ENCODE measurements at places on chromosomes 4 and X.

DNA sequence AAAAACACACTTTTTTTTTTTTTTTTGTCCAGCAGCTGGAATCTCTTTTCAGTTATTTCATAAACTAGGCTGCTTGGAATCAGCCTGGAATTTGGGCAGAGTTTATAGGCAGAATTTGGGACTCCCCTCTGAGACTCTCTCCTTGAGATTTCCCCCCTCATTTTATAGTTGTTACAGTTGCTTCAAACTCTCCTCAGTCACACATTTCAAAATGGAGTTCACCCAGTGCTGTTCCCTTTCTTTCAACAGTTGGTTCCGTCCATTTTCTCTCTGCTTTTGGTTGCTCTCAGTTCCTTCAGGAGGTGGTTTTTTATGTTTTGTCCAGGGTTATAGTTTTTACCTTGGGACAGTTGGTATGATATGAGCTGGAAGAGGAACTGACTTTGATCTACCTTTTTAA, 27.5 kb downstream of the NSD2 start:
- DNase-seq = no peak

DNA sequence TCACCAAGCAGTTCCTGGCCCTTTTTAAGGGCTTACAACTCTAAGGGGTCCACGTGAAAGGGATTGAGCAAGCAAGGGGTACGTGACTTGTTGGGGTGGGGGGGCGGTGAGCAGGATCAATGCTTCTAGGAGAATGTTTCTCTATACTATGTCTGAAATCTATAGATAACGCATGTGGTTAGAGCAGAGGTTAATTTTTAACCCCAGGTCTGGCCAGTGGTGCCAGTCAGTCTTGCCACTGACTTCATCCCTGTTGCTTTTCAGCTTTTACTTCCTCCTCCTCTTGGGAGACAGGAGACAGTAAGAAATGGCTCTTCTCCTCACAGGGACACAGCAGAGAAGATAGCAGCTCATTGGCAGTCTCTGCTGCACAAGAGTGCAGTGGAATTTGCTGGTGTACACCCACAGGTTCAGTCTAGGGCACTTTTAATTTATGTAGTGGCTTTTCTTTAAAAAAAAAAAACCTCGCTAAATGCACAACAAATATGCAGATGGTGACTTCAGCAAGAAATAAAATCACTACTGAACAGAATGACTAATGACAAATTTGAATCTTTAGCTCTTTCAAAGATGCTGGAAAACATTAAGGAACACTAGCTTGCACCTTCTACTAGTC, 190.5 kb downstream of the CCNG2 start:
- peak; percentile 5 for DNase-seq

DNA sequence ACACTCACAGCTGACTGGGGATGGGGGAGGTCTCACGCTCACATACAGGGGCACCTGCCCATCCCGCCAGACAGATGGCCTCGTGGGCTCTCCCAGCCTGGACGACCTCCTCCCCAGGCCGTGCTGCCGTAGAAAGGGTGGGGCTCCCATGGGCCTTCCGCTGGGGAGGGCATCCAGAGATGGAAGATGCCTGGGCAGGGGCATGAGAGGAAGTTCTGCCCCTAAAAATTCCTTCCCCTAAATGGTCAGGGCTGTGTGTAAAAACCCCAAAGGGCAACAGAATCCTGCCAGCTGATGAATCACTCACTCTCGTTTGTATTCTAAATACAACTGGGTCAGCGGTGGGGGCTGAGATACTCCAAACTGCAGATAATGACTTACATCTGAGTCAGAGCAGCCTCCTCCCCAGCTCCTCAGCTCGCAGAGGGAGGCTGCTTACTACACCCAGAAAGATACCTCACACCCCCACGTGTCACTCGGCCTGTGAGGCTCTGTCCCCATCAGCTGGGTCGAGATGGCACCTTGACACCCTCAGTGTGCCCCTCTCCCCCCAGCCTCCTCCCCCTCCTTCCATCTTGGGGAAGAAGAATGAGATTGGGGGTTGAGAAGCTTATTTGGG, 10.1 kb downstream of the WDR1 start:
- peak; percentile 99 for DNase-seq

DNA sequence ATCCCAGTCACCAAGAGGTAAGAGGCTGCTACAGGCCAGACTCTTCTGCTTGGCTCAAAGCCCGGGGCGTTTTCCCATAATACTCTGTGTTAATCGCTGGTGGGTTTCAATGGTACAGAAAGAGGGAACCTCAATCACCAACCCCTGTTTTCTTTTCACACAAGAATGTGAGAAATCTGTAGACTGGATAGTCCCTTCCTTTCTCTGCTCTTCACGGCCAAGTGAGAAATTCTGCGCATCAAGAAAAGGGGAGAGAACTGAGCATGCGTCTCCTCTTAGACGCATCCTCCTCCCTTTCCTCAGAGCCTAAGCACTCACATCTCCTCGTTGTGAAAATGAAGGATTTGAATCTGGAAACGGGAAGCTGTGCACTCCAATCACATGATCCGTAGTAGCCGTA, 64.7 kb downstream of the CLNK start:
- no peak for DNase-seq

DNA sequence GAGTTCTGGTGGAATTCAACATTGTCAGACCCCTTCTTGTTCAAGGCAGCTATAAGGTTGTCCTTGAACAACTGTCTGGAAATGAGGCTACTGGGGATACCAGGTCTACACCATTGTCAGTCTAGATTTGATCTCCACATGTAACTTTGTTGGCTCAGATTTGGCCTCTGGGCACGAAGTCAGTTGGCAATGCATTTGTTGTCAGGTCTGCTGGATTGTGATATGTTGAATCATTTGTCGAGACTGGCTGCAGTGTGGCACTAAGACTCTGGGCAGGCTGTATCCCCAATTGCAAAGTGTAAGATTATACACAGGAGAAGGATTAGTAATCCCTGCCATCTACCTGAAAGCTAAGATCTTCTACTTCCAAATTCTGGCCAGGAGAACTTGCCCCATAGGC, 26.5 kb downstream of the ZNF81 start:
- no peak for DNase-seq

- DNase-seq = no peak
Measured at GRCh38 chr4:55216863-55217635, 91.7 kb upstream of the KDR start.

DNA sequence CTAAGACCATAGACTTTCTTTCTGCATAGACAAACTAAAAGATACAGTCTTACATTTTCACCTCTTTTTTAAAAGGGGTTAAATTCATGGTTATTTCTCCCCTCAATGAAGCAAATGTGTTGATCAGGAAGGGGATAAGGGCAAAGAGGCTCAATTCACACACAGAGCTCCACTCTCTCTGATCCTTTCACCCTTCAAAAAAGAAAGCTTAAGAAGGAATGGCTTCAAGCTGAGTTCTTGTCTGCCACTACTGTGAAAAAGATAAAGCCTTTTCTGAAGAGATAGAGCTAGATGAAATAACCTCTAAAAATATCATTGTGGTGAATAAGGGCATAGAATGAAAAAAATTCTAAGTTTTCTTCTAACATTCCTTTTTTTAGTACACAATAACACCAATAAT, 28.3 kb downstream of the SEPSECS start:
- DNase-seq = no peak

- DNase-seq = peak; percentile 70
Measured at GRCh38 chr4:143337600-143338287, 1.1 kb downstream of the GAB1 start.

DNA sequence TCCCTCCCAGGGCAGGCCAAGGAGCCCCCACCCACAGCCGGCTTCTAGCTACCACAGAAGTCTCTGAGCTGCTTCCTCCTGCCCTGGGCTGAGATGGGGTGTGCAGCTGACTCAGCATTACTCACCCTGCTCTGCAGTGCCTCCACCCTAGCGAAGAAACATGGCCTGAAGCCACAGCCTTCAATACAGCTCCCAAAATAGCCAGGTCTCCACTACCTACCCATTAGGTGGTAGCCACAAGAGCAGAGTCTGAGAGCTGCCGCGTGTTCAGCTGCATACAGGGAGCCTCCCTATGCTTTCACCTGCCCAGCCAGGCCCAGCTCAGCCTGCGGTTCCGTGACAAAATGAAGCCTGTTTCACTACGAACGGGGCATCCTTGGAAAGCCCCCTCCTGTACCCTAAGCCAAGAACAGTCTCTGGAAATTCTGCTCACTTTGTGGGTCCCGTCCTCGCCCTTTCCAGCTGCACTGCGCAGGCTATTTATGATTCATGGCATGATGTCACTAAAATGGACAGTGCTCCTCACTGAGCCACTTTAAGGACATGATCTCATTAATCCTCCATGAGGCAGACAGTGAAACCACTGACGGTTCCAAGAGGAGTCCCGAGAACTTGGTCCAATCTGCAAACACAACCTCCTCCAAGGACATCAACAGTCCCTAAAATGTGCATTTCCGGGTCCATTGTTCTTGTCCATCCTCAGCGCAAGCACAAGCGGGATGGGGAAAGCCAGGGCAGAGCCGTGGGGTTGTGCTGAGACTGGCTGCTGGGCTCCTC, 20.2 kb downstream of the WDR1 start:
- peak; percentile 95 for DNase-seq

- no peak for DNase-seq
Measured at GRCh38 chr4:185017964-185018772, at the start of gene HELT. HELT (plus strand) TSS chr4:185018490; CDS start chr4:185018929, 439 bp downstream.

GRCh38 chrX:6599230-6599860, 64.4 kb upstream of the VCX3A start:
- no peak for DNase-seq

DNA sequence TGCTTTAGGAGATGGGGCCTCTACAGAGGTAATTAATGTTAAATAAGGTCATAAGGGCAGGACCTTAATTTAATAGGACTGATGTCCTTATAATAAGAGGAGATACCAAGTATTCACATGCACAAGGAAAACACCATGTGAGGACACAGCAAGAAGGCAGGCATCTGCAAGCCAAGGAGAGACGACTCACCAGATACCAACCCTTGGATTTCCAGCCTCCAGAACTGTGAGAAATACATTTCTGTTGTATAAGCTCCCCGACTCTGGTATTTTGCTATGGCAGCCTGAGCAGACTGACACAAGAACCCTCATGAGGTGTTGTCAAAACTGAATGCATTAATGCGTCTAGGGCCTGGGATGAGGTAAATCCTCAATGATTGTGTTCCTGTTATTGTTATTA, 56.2 kb upstream of the MAPK10 start:
- DNase-seq = peak; percentile 7

GRCh38 chr4:38306482-38307071, 346.4 kb downstream of the PTTG2 start:
- no peak for DNase-seq

DNA sequence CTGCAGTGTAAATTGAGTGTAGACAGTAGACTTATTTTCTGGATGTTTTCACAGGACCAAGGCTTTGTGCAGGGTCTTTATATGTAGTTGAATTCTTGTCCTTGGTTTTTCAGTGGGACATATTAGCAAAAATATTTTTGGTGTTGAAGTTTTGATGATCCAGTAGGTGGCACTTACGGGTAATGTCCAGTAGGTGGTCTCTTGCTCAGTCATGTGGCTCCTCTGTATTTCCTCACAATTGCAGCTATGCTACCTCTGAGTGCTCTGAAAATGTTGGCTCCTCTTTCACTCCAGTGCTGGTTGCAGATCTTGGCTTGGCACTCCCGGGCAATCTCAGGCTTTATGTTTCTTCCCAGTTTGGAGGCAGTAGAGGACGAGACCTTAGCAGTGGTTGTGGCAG, 419.8 kb upstream of the AMOT start:
- no peak for DNase-seq

- DNase-seq = no peak
Measured at GRCh38 chr4:174041555-174042105, 241.8 kb downstream of the FBXO8 start.

- DNase-seq = no peak
Measured at GRCh38 chr4:23401572-23401971, 488.3 kb downstream of the PPARGC1A start.

DNA sequence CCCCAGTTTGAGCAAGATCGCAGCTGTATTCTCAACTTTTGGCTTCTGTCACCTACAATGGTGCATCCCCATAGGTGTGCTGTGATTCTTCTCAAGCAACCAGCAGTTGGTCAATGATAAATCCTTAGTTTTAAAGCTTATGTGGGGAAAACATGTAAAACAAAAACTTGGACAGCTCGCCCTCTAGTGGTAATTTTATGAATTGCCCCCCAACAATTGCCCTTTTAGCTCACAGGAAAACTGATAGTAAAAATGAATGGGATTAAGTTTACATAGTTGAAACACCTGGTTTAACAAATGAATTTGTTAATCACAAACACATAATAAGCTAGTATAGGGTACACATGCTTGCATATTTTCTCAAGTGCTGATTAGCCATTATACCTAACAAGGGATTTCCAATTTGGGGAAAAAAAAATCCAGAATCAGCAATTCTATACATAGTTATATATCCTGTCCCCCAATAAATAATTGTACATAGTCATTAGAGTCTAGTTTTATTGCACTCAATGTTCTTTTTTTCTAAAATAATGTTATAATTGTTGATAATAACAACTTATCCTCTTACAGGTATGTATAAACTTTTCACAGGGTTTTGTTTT, 30.1 kb downstream of the TEX13A start:
- peak; percentile 7 for DNase-seq

DNA sequence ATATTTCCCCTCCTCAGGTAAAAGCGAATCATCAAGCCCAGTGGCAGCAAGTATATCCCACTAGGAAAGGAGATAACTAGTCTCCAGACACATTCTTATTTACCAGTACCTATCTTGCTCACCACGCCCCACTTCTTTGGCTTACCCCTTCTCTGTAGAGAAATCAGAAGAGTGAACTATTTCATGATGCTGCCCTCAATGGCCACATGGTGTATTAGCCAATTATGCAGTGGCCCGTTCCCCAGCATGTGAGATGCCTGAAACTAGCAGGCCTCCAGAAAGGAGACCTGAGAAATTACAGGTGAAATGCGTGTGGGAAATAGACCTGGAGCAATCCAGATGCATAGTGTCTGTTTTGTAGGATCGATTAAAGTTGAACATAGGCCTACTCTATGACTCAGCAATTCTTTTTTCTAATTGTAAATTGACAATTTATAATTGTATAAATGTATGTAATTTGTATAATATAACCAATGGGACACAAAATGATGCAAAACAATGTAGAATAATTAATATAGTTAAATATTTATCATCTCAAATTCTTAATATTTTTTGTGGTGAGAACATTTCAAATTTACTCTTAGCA, 87.3 kb downstream of the CXCL13 start:
- DNase-seq = no peak

- DNase-seq = peak; percentile 9
Measured at GRCh38 chr4:152815078-152815477, 35.3 kb downstream of the ARFIP1 start.

GRCh38 chr4:140816806-140817510, 60.8 kb upstream of the TBC1D9 start:
- no peak for DNase-seq

- peak; percentile 96 for DNase-seq
Measured at GRCh38 chr4:88803600-88804096, 106.0 kb upstream of the NAP1L5 start.

DNA sequence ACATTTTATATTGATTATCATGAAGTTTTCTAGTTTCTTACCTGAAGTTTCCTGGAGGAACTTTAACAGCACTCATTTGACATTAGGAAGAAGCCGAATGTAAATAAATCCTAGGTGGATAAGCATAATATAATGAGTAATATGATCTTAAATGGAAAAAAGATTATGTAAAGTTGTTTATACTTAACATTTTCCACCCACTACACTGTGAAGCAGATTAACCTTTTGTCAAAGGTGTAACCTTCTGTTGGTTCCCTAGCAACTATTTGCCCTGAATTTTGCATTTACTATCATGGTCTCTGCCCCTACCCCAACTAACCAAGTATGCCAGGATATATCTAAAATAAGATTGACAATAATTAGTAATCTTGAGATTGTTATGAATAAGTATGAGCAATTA, at the start of gene UGT2A1:
Gene UGT2A1 (minus strand): TSS at position 101 of the 400 bp plus-strand sequence. CDS start 5,603 bp downstream, outside the sequence.
- no peak for DNase-seq

GRCh38 chr4:79598214-79598613, 190.2 kb upstream of the GK2 start:
- no peak for DNase-seq

- peak; percentile 62 for DNase-seq
Measured at GRCh38 chr4:87853108-87853507, 20.3 kb downstream of the MEPE start.

Measured in EH (cell line).